Urothelium cell line (cell line): ENCODE measurements at places on chromosomes 2 and 18.

- DNase-seq = no peak
These were observed 16.7 kb downstream of the PKDCC start for GRCh38 chr2:42064417-42064942.

DNA sequence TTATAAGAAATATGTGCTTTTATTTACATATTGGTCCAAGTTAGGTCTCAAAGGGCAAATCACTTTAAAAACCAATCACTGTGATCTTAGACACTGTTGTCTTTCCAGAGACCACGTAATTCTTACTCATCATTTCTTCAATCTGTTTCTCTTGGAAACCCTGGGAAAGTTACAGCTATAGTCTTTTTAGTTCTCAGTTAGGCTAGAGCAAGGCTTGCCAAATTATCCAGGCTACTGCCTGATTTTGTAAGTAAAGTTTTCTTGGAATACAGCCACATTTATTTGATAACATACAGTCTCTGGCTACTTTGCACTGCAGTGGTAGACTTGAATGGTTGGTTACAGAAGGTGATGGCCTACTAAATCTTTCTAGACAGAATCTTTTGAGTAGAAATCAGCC, 106.0 kb downstream of the KIAA1328 start:
- no peak for DNase-seq

DNA sequence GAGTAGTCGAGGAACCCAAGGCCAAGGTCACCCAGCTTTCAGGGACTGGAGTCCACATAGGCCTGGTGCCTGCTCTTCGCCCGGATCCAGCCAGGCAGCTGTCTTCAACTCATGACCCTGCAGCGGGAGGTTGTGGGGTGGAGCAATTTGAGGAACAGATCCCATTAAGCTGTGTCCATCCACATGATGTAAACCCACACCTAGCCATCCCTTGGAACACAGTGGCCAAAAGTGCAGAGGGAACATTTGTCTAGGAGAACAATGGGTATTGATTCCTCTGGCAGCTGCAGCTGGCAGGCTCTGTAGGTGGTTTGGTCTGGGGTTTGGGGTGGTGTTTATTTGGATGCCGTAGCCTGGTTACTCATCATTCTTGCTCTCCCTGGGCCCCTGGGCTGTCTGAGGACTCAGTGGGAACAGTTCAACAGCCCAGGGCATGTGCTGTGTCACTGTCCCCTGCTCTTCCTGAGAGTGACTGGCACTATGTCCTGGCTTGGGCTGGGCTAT, 99.4 kb downstream of the TFCP2L1 start:
- peak; percentile 96 for DNase-seq

DNA sequence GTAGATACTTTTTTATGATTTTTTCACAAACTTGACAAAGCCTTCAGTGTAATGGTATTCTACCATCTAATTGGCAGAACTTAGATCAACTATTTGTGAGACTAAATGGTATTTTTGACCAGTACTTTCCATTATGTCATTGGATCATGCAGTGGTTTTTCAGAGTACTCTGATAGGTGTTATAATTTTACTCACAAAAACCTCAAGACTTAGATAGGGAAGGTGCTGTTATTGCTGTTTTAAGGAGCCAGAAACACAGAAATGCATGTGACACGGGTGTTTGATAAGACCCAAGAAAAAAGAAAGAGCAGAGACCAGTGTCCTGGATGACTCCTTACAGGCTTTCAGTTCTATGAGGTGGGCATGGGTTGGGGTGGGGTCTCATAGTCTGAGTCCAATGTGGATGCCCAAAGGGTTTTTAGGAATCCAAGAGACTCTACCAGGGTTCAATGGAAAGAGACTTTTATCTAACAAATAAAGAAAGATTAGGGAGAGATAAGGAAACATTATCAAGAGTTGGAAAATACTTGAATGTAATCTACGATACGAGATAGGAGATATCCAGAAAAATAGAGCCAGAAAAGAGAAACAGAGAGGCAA, 31.3 kb downstream of the SP140 start:
- DNase-seq = no peak
